ENCODE measurements at places on chromosomes 11 and 22.

- DNase-seq: no peak
These were observed 6.2 kb downstream of the TAF6L start for GRCh38 chr11:62777389-62777788.

GRCh38 chr22:49149721-49150608, 677.7 kb downstream of the BRD1 start:
- no peak for DNase-seq

- DNase-seq: no peak
These were observed 117.3 kb upstream of the POU2AF2 start for GRCh38 chr11:111128076-111128870.

DNA sequence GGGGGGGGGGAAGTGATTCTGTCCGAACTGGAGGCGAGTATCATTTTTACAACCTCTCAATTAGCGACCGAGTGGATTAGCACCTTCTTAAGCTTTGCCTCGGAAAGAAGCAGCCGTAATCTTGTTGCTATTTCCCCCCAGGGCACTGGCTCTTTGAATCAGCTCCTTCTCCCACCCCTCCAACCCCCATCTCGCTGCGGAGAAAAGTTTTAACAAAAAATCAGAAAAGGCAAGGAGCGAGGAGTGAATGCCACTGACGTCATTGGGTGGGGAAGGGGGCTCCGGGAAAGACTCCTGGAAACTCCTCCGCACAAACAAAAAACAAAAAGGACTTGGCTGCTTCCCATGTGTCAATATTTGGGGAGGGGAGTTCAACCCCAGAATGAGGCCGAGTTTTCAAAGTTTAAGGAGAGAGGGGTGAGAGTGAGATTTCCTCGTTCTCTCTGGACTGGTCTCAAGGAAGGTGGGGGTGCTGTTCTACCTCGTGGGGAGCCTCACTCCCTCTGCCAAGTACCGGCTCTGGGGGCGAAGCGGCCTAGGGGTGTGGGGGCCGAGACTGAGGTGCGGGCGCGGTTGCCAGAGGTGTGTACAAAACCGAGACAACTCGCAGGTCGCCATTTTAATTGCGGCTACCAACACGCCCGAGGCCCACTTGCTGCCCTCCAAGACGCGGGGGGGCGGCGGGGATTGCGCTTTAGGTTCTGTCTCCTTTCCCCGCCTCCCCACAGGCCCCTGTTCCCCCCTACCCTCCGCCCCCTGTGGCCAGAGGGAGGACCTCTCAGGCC, 2.5 kb upstream of the PAX6 start:
- no peak for DNase-seq

- DNase-seq: no peak
These were observed 802 bp upstream of the PIM3 start for GRCh38 chr22:49959782-49960158.

DNA sequence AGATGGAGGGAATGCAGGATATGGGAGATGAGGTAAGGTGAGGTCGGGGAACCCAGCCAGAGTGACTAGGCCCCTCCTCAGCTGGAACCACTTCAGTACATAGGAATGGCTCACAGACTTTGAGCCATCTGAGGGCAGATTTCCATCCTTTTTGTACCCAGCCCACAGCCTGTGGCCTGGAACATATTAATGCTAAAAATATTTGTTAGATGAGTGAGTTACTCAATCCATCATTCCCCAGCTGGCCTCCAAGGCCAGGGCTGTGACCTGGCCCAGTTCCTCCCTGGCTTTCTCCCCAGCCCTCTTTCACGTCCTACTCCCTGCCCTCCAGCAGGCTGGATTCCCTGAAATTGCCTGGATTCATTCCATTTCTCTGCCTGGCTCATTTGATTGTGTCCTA, 57.2 kb upstream of the PRDM11 start:
- peak; percentile 77 for DNase-seq

- no peak for DNase-seq
These were observed 13.3 kb upstream of the MB start for GRCh38 chr22:35630387-35630793.

DNA sequence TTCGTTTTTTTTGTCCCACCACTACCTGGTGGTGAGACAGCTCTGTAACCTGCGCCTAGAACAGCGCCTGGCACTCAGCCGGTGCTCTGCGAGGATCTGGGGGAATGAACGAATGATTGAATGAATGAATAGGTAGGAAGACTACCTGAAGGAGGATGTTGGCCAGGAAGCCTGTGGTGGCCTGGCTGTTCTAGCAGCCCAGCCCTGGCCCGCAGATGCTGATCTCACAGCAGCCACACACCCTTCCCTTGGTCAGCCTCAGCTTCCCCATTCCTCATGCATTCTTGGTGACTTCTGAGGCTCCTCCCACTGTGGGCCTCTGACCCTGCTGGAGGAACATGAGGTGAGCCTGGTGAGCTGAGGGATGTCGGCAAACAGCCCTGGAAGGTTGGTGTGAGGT, 3.7 kb downstream of the TRPM5 start:
- no peak for DNase-seq
